ENCODE measurements at places on chromosomes 6 and 20.

DNA sequence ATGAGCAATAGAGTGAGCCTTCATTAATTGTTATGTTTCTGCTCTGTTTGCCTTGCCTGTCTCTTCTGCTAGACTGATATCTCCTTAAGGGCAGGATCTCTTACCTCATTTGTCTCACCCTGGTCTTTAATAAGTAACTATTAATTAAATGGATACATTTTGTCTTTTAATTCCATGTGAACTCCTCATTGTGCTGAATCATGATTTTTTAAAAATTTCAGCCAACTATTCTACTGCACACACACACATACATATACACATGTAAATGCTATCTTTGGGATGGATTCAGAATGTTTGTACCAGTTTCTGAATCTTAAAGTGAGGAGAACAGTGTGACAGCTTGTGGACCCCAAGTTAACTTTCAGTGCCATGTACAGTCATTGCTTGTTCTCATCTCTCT lies 731.1 kb upstream of the MAP3K7 start:
- DNase-seq = no peak

DNA sequence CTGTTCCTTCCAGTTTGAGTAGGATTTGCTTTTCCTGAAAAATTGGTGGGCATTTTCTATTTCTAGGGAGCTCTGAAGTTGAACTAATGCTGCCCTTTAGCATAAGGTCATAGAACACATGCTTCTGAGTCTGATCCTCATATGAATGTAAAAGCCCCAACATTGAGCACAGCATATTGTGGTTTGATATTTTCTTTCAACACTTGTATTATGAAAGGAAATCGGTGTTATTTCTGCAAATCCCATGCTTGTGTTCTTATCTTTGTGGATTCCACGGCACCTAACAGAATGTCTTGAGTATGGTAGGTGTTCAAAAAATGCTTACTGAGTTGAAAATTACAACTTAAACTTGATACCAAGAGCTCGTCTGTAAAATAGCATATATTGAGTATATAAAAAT lies 85.8 kb downstream of the TRMT11 start:
- DNase-seq = no peak

DNA sequence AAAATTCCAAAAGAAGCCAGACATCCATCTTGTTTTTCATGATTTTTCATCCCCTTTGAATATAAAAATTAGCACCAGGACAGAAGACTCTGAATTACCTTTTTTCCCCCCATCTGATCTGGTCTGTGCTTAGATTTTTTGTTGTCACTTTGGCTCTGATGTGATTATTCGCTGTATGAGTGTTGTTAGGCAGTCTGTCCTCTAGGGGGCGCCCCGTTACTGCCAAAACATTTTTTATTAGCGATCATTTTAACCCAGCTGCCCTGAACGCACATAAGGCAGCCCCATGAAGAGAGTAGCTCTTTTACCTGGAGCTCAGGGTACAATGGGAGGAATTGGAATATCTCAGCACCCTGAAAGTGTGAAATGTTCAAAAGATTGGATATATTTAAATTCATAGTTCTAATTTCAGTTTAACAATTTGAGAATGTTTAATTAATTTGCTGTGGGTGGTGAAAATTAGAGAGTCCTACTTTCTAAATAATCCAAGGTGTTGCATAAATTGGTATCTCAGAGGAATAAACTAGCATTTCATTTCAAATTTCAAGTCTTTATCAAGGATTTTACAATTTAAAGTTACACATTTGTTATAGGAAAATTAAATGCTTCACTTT lies 60.8 kb downstream of the PRPH2 start:
- peak; percentile 44 for DNase-seq

GRCh38 chr6:110037726-110038295 lies 59.7 kb downstream of the GPR6 start:
- DNase-seq = no peak

- no peak for DNase-seq
Measured at GRCh38 chr6:96727144-96727543, 110.1 kb downstream of the GPR63 start.

GRCh38 chr20:931401-931800 lies 15.3 kb upstream of the ANGPT4 start:
- no peak for DNase-seq

DNA sequence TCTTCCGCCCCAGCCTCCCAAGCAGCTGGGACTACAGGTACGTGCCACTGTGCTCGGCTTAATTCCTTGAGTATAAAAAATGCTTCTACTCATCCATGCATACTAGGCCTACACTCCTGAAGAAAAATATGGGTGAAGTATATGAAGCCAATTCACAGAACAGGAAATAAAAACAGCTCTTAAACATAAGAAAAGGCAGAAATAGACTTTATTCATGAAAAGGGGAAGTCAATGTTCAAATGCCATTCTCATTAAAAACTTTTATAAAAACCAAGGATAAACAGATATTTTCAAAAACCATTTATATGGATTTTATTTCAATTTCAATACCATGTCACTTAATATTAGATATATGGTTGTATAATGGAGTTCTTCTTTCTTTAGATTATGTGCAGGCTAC lies 18.3 kb downstream of the SERPINB9 start:
- no peak for DNase-seq

GRCh38 chr20:52127309-52127708 lies 64.3 kb downstream of the ZFP64 start:
- no peak for DNase-seq

Measured in GM04504 (cell line).